ENCODE measurements at places on chromosomes 13 and 19. TPM values are rescaled to one million over a fixed set of nuclear protein-coding genes. Genes with fewer than 3 reads are reported as not detected.

- DNase-seq: no peak
Measured at GRCh38 chr19:18364826-18365528, 21.0 kb upstream of the GDF15 start.

DNA sequence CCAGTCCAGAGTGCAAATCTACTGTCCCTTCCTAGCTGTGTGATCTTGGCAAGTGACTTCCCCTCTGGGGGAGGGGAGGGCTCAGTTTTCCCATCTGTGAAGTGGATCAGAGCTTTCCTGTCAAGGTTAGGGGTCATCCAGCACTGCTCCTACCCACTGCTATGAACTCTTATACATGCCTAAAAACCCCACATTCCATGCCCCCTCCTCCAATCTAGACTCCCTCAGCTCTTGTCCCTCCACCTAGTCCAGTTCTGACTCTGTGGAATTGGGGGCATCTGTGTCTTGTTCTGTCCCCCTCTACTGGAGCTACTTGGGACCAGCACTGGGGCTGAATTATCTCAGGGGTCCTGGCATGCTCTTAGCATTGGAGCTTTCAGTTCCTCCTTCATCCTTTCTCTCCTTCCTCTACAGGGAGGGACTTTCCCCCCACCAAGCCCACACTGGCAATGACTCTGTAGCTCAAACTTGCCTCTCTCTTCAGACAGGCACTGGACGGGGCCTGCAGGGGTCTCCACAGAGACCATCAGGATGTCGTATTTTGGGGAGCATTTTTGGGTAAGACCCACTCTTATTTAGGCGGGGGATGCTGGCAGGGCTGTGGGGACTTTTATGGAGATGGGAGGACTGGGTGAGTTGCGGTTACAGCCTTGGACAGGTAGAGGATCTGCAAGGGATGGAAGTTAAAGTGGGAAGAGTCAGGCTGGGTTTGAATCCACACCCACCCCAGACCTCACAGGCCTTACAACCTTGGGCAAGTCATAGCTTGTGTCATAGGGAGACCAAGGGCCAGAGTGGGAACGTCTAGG lies 3.6 kb downstream of the FCHO1 start:
- no peak for DNase-seq

GRCh38 chr13:113648216-113648610 lies 9.8 kb downstream of the ATP4B start:
- DNase-seq: no peak

GRCh38 chr13:109999659-110000533 lies 213.5 kb upstream of the IRS2 start:
- DNase-seq: no peak

DNA sequence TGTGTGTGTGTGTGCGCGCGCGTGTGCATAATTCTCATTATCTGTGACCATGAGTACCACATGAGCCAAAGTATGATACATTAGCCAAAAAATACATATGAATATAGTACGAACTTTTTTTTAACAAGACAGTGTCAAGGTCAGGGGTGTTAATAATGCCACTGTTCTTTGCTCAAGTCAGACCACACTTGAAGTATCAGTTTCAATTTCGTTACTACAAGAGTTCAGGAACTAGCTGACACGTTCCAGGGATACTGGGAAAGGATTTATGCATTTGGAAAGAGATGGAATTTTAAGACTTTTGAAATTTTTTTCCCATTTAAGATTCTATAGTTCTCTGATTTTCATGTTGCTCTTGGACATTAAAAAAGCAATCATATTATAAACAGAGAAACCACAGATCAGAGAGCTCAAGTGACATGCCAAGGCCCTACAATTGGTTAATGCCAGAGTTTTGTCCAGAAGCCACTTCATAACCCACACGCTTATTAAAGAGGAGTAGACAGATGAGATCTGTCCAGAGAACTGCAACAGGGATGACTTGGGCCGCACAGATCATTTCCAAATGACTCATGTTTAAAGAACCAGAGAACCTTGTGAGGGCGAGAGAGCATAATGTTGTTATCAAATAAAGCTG lies 718.8 kb upstream of the SGCG start:
- no peak for DNase-seq

- no peak for DNase-seq
Measured at GRCh38 chr19:16930753-16931152, 42.0 kb downstream of the F2RL3 start.

GRCh38 chr13:45940061-45940460 lies 88.5 kb upstream of the SIAH3 start:
- no peak for DNase-seq

DNA sequence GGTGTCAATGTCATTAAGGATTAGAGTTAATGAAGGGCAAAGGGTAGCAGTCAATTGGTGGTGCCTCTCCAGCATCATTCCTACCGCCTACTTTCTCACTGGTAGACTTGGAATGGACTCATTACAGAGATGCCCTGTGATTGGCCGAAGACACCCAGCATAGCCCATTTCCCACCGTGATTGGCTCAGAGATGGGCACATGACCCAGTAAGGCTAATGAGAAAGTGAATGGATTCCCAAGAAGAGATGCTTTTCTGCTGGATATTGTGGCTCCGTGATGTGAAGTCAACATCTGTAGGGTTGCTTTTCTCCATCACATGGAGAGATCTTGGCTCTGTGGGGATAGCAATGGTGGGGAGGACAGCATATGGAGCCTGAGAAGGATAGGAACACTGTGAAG lies 11.6 kb downstream of the VSIG10L start:
- DNase-seq: no peak

DNA sequence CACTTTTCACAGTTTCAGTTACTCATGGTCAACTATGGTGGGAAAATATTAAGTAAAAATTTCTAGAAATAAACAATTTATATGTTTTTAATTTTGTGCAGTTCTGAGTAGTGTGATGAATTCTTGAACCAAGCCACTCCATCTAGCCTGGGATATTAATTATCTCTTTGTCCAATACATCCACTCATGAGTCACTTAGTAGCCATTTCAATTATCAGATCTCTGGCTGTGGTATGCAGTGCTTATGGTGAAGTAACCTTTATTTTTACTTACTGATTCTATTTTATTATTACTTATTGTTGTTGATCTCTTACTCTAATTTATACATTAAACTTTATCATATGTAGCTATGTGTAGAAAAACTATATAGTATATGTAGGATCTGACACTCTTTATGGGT lies 128.9 kb upstream of the KLHL1 start:
- no peak for DNase-seq

- peak; percentile 37 for DNase-seq
Measured at GRCh38 chr19:1213391-1214286, 8.1 kb downstream of the STK11 start.

- no peak for DNase-seq
Measured at GRCh38 chr13:20583803-20584293, 16.9 kb downstream of the IFT88 start.

- no peak for DNase-seq
Measured at GRCh38 chr19:47613165-47614020, 4.5 kb downstream of the BICRA start.

DNA sequence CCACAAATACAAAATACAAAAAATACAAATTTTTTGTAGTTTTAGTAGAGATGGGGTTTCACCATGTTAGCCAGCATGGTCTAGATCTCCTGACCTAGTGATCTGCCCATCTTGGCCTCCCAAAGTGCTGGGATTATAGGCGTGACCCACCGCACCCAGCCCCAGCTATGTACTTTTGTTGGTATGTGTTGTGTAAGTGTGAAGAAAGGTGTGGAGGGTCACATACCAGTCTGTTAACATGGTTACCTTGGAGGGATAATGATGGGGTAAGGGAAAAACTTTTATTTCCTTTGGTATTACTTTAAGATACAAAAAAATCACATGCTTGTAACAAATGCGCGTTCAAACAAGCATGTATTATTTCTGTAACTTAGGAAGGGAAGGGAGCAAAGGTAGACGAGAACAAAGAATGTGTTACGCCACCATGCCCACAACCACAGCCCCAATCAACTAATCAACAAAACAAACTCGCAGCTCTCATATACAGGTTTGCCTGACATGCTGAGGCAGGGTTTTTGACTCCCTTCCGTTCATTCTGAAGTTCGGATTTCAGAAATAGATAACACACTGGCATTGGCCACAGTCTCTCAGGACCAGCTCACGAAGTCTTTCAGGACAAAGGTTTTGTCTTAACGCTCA lies 13.5 kb upstream of the VWA8 start:
- DNase-seq: no peak

GRCh38 chr13:93256998-93257397 lies 30.4 kb downstream of the GPC6 start:
- DNase-seq: no peak

DNA sequence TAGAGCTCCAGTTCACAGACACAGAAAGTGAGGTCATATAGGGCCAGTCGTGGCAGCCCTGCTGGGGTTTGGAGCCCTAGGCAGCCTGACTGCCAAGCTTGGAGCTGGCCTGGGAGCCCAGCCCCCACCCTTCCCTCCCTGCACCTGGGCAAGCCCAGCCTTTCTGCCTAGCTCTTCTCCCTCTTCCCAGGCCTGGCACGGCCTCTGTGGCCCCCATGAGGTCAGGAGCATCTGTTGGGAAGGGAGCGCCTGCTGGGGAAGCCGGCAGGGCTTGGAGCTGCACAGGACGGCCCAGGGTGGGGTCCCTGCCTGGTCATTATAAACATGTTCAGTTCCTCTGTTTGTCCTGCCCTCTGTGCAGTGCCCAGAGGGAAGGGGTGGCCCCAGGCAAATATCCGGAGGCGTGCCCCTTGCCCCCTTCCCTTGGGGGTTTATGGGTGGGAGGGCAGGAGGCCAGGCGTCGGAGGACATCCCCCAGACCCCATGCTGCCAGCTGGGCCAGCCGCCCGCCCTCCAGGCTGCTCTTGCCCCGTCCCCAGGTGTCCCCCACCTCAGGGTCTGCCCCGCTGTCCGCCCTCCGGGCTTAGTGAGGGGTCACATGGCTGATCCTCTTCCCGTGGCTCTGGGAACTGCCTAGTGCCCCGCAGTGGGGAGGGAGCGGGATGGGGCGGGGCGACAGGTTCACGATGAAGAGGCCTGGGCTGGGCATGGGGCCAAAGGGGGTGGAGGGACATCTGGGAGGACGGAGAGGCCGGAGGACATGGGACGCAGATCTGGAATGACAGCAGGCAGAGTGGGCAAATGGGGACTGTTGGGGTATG lies 30.0 kb upstream of the NCCRP1 start:
- DNase-seq: no peak

DNA sequence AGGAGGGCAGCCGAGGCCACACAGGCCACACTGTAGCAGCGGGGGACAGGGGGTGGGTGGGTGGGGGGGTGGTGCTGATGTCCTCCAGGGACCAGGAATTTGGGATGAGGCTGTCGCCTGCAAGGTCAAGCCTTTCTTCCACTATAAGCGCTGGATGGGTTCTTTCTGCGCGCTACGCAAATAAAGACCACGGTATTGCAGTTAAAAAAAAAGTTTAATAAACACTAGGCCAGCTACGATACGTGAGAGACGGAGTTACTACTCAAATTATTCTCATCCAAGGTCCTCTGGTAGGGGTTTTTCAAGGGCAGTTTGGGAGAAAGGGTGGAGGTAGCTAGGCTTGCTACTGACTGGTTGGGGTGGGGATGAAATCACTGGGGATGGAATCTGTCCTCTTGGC lies 508 bp upstream of the ZNF44 start:
- DNase-seq: no peak

- no peak for DNase-seq
Measured at GRCh38 chr19:14328406-14328805, 52.8 kb upstream of the ADGRE5 start.

DNA sequence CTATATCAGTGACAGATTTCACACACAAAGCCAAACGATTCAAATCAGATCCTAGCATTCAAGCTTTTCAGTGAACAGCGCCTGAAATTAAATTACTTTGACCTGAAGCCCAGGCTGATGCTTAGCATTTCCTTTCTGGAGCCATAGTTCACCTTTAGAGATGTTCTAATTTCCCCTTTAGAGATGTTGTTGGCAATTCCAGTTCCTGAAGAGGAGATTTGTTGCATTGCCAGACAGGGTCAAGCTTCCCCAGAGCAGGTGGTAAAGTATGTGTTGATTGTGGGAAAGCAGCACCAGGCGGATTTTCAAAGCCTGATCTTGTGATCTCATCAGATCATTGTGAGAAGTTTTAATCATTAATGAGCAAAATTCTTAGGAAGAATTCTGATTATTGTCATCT lies 609.8 kb upstream of the KLF12 start:
- DNase-seq: no peak

DNA sequence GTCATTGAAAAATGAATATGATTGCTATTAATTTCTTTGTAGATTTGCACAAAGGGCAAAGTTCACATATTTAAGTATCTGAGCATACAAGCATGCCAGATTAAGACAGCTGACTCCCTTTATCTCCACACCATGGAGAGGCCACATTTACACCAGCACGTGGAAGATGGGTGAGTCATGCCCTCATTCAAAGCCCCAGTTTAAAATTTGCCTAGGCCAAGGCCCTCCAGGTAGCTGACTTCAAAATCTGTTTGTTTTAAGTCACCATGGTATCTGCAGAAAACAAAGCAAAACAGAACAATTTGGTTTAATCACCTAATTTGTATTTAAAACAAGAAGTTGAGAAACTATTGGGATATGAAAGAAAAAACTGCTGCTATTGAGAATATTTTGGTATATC lies 109.2 kb downstream of the ESD start:
- DNase-seq: no peak

GRCh38 chr13:38417727-38418126 lies 68.1 kb downstream of the UFM1 start:
- DNase-seq: no peak

GRCh38 chr19:43639519-43640423 lies at the start of gene CADM4:
TSS of gene CADM4 (minus strand) at chr19:43639850. CDS start at chr19:43639790, 60 bp downstream.
- peak; percentile 27 for DNase-seq

DNA sequence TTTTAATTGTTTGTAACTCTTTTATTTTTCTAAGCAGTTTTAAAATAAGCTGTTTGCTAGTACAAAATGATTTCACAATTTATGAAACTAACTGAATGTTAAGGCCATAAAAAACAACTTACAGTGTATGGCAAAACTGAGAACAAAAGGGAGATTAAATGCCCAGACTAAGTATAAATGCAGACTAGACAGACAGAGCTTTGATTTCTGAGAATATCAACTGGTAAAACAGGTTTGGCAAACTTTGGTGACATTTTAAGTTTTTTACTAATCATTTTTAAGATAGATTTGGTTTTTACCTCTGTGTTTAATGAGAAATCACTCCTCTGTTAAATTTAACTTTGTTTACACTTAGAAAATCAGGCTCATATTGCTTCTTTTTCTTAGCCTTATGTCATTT lies 127.5 kb upstream of the KLF5 start:
- DNase-seq: no peak

GRCh38 chr19:51122112-51122981 lies 2.4 kb upstream of the SIGLEC9 start:
- no peak for DNase-seq

The LILRB2 gene
- 6.3 TPM for total RNA-seq

The TUBGCP3 gene
- 34.5 TPM for total RNA-seq

The FAM83E gene
- 3.1 TPM for total RNA-seq

The PEAK3 gene
- not detected for total RNA-seq

The ACTMAP gene
- 7.8 TPM for total RNA-seq

The DENND1C gene
- 104 TPM for total RNA-seq

The MBD3L2 gene
- not detected for total RNA-seq

The FOXO1 gene
- total RNA-seq: 86.1 TPM

The KLF1 gene
- total RNA-seq: not detected

The TMEM238 gene
- 14.6 TPM for total RNA-seq

The EPSTI1 gene
- total RNA-seq: 44.0 TPM

The RAB11B gene
- total RNA-seq: 81.6 TPM

The PLPP2 gene
- total RNA-seq: 0.60 TPM

The SLC6A16 gene
- total RNA-seq: 3.7 TPM

The ZC3H4 gene
- 58.4 TPM for total RNA-seq

The GFY gene
- total RNA-seq: not detected

The AMER2 gene
- total RNA-seq: not detected

The THAP8 gene
- total RNA-seq: 0.60 TPM

The SLC8A2 gene
- not detected for total RNA-seq

The NLRP11 gene
- total RNA-seq: not detected

The OLFM2 gene
- 3.9 TPM for total RNA-seq

The CIRBP gene
- 460 TPM for total RNA-seq

The FCAR gene
- total RNA-seq: 8.6 TPM

The FXYD1 gene
- total RNA-seq: 1.8 TPM
